Naive thymus-derived CD8-positive, alpha-beta T cell (primary cell): ENCODE measurements at places on chromosomes 5 and 9.

- DNase-seq, result no peak
Measured at GRCh38 chr9:111925784-111926183, 29.2 kb downstream of the UGCG start.

DNA sequence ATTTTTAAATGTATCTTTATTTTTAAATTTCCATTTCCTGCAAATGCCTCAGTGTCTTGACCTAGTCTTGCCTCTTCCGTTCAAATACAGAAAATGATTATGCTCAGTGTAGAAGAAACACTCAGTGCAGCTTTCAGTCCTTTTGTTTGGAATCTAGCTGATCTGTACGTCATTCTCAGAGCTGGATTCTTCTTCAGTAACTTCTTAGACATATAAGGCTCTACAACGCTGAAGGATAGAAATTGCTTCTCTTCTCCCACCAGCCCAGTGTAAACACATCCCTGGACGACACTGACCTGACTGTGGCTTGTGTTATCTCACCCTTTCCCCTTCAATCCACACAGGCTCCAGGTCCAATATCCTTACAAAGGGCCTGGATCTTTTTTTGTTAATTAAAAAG is 3.2 kb upstream of the ALDH1B1 start:
- no peak for DNase-seq

DNA sequence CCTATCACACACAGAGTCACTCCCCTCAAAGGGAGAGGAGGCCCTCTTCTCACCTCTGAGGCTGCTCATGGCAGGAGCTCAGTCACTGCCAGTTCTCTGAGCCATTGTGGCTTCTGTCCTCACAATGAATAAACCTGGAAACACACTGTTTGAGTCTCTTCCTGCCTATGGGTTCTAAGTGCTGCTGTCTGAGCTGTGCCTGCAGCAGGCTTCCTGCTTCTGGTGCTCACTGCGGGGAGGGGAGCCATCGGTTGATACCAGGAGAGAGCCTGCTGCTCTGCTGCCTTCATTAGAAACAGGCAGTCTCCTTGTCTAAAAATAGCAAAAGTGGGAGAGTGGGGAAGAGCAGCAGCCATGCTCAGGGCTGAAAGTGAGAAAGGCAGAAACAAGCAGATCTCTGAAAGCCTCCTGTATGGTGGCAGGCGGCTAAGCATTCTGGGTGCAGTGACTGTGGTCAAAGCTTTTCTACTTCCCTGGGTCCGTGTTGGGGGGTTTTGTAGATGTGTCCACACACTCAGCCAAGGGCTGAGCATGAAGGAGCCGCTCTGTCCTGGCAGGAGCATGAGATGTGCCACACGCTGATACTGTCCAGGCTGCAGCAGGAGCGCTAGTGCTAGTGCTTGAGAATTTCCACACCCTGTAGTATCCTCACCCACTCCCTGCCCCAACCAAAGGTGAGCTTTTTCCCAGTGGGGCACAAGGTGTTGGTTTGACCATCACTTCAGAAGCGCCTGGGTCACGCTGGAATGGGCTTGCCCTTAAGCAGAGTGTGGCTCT is 34.2 kb downstream of the PRKACG start:
- DNase-seq, result no peak

- no peak for DNase-seq
Measured at GRCh38 chr9:137236936-137237421, 4.1 kb upstream of the TUBB4B start.

- no peak for DNase-seq
Measured at GRCh38 chr9:9919174-9919775, 693.5 kb downstream of the PTPRD start.

GRCh38 chr5:169002953-169003555 is 297.9 kb downstream of the SLIT3 start:
- DNase-seq, result no peak

DNA sequence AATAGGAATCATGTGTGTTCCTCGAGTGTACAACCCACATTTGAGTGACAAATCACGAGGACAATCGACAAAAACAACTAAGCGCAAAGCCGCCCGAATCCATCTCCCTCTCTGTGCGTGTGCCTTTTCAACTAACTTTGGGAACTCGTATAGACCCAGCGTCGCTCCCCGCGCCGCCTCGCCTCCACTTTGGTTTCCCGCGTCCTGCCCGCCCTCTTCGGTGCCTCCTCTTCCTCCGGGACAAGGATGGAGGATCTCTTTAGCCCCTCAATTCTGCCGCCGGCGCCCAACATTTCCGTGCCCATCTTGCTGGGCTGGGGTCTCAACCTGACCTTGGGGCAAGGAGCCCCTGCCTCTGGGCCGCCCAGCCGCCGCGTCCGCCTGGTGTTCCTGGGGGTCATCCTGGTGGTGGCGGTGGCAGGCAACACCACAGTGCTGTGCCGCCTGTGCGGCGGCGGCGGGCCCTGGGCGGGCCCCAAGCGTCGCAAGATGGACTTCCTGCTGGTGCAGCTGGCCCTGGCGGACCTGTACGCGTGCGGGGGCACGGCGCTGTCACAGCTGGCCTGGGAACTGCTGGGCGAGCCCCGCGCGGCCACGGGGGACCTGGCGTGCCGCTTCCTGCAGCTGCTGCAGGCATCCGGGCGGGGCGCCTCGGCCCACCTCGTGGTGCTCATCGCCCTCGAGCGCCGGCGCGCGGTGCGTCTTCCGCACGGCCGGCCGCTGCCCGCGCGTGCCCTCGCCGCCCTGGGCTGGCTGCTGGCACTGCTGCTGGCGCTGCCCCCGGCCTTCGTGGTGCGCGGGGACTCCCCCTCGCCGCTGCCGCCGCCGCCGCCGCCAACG is at the start of gene GPR150:
GPR150 (plus strand) TSS at position 58 of the 840 bp plus-strand sequence; CDS start at position 247, 189 bp downstream.
- peak; percentile 40 for DNase-seq

GRCh38 chr9:112112941-112113681 is 62.0 kb downstream of the SUSD1 start:
- no peak for DNase-seq

DNA sequence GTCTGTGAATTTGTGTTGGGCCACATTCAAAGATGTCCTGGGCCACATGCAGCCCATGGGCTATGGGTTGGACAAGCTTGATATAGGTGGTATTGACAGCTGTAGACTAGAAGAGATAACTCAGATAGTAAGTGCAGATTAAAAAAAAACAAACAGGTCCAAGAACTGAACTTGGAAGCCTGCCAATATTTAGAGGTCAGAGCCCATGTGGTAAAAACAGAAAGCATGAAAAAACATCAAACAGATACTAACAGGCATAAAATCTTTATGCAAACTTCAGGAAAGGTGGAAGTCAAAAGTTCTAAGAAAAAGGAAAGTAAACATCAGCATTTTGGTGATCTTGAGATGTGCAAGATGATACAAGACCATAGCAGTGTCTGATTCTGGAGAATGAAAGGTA is 155.1 kb upstream of the NR4A3 start:
- DNase-seq, result no peak

DNA sequence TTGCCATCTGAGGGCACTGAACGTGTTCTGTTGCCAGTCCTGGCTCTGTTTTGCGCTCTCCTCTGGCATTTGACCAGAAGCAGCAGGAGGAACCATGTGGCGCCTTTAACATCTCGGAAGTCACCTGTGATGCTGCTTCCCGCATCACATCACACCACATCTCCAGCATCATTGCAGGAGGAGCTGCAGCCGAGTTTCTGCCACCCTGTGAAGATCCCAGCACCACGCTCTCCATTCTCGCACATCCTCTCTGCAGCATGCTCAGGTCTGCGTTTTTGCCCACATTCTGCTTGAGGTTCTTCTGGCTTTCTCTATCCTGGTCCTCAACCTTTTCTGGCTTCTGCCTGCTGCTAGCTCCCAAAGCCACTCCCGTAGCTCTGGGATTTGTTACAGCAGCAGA is 11.0 kb upstream of the IRX4 start:
- no peak for DNase-seq

DNA sequence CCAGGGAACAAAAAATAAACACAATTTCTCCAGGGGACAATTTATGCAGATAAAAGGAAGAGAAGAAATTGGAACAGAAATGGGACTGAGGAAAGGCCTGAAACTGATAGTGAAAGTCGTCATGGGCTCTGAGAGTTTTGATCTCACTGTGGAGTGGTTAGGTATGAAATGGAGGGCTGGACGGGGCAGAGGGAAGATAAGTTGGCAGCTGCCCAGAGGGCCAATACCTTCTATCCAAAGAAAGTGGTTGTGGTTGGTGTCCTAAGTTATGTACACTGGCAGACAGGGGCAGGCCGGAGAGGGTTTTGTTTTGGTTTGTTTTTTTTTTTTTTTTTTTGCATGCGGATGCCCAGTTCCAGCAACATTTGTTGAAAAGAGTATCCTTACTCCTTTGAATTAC is 46.1 kb downstream of the ZNF618 start:
- no peak for DNase-seq

DNA sequence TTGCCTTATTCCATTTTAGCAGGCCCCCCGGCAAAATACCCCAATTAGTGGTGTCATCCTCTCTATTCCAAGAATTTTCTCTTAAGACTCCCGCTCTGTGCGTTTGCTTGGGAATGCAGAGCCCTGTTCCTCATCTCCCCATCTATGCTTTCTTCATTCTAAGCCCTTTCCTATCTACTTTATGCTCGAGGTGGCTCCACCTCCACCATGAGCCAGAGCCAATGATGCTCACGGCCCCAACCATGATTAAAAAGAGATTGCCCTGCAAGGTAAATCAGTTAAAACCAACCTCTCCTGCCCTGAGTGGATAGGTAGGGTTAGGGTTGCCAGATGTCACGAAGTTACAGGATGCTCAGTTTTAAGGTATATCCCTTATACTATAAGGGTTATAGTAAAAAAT is 677 bp upstream of the TXNDC15 start:
- no peak for DNase-seq
